ENCODE measurements at places on chromosomes 3 and 15. TPM values are rescaled to one million over a fixed set of nuclear protein-coding genes. Genes with fewer than 3 reads are reported as not detected.

DNA sequence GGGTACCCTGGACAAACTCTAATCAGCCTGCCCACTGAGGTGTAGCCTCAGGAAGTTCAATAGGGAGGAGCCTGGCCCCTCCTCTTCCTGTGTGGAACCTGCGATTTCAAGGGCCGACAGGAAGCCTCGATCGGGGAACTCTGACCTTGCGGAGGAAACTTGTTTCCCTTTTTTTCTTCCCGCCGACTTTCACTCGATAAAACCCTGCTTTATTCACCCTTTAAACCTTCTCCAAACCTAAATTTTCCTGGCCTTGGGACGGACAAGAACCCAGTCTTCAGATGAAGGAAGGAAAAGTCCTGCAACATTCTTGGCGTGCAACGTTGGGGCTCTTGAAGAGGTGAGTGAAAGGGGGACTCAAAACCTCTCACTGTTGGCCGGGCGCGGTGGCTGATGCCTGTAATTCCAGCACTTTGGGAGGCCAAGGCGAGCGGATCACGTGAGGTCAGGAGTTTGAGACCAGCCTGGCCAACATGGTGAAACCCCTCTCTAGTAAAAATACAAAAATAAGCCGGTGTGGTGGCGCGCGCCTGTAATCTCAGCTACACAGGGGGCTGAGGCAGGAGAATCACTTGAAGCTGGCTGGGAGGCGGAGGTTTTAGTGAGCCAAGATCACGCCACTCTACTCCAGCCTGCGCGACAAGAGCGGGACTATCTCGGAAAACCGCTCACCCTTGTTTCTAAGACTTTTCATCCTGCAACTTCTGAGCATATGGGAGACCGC lies 208.2 kb downstream of the ZNF385D start:
- no peak overlapping the region for H3K4me3 ChIP-seq
- no peaks in the 10 kb centered on the region for H3K27me3 ChIP-seq
- no peaks in the 10 kb centered on the region for H3K36me3 ChIP-seq
- DNase-seq = no peak
- no peak overlapping the region for H3K27ac ChIP-seq

DNA sequence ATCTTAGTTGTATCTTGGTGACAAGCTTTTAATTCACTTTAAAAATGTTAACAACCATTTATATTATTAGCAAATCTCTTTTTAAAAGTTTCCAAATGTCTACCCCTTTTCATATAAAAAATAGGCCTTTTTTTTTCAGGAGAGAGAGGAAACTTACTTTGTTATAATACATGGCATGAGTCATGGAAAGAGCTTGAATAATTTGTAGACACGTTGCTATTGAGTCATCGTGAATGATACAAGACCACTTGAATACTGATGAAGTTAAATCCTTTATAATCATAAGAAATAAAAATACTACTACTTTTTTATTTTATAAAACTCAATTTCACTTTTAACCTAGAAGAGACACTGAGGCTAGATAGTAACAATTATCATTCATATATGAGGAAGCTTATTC lies 70.3 kb upstream of the BBX start:
- no peak for DNase-seq
- H3K36me3 ChIP-seq = no peaks in the 10 kb centered on the region
- no peaks in the 10 kb centered on the region for H3K4me1 ChIP-seq
- H3K27me3 ChIP-seq = no peaks in the 10 kb centered on the region
- no peak overlapping the region for H3K4me3 ChIP-seq

DNA sequence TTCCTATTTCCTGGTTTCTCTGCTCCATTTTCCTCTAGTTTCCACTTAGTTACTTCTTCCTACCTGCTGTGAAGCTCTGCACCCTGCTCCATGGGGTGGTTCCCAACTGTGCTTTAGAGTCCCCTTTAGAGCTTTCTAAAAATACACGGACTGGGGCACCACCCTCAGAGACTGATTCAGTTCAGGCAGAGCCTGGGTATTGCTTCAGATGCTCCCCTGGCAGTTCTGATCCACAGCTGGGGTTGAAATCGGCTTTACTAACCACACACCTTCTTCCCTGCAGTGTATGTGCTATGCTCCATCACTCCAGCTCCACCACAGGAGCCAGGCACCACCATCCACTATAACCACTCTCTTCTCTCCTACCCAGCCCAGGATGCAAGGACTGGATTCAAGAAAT lies 12.6 kb downstream of the ANP32A start:
- H3K27ac ChIP-seq = no peak overlapping the region
- H3K36me3 ChIP-seq = peaks cover 10% of the 10 kb centered on the region
- peaks cover 72% of the 10 kb centered on the region for H3K4me1 ChIP-seq
- H3K4me3 ChIP-seq = no peak overlapping the region

DNA sequence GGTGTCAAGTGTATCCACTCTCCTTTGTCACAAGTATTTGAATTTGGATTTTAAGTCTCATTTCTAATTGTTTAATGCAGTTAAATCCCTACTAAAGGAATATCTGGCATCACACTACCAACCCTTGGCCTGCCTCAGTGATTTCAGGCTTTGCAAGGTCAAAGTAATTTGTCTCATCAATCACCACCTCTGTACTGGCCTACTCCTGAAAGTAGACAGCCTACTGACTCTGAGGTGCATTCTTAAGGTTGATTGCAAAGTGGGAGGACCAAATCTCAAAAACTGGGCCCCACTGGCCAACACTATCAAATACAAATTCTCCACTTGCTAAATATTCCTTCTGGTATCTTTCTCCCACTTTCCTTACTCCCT lies 851 bp upstream of the TEX55 start:
- H3K4me3 ChIP-seq = no peak overlapping the region
- DNase-seq = no peak
- no peak overlapping the region for H3K27ac ChIP-seq
- H3K27me3 ChIP-seq = no peaks in the 10 kb centered on the region
- no peaks in the 10 kb centered on the region for H3K4me1 ChIP-seq

RLBP1 gene
- not detected for polyA plus RNA-seq

DNA sequence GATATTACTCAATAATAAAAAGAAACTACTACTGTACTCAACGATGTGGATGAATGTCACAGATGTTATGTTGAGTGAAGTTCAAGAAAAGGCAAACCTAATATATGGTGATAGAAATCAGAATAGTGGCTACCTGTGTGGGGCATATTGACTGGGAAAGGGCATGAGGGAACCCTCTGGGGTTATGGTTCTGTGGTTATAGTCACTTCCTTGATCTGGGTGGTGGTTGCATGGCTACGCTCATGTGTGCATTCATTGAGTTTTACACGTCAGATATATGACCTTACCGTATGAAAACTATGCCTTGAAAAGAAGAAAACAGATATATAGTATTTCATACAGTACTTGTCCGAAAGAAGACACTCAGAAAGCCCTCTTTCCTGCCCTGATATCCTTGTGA lies 331.0 kb upstream of the LRRFIP2 start:
- H3K27ac ChIP-seq = no peak overlapping the region
- H3K4me1 ChIP-seq = no peaks in the 10 kb centered on the region
- no peak overlapping the region for H3K4me3 ChIP-seq

GRCh38 chr3:62955126-62955525 lies 79.9 kb upstream of the CADPS start:
- no peak overlapping the region for H3K4me3 ChIP-seq
- H3K27me3 ChIP-seq = no peaks in the 10 kb centered on the region
- DNase-seq = no peak
- H3K27ac ChIP-seq = no peak overlapping the region
- H3K4me1 ChIP-seq = no peaks in the 10 kb centered on the region
- H3K36me3 ChIP-seq = no peaks in the 10 kb centered on the region

DNA sequence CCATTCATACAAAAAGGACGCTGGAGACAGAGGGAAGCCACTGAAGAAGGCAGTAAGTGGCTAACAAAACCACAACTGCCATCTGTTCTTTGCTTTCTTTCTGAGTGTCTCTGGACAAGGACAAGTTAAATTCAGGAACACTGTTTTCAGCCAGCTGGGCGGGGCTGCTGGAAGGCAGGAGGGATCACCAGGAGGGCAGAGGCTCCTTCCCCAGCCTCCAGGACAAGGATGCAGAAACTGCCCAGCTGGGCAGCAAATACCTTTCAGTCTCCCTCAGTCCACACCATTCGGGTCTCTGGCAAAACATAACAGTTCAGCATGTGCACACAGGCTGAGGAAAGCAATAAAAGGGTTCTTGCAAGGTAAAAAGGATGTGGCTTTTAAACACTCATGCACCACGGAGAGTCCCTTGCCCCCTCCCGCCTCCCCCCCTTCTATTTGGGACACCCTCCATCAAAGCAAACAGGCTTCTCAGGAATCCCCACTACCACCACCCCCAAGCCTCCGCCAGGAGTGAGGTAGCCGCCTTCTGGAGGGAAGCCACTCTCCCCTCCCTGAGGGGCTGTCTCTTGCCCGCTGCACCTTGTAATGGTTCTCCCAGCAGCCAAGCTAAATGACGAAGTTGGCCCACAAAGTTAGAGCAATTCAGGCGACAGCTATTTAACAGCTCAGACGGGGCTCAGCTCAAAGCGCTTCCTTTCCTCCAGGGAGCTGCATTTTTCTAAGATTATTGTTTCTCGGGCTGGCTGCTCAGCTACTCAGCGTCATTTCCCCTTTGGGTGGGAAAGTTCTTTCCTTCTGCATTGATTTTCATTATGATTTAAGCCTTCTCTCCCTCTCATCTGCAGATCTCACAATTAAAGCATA lies 3.8 kb downstream of the HEG1 start:
- H3K4me1 ChIP-seq = peaks cover 47% of the 10 kb centered on the region
- peak; percentile 86 for DNase-seq
- H3K27me3 ChIP-seq = no peaks in the 10 kb centered on the region
- peak overlapping the region; percentile 55 for H3K27ac ChIP-seq

SLC7A14 gene
- not detected for polyA plus RNA-seq

DNA sequence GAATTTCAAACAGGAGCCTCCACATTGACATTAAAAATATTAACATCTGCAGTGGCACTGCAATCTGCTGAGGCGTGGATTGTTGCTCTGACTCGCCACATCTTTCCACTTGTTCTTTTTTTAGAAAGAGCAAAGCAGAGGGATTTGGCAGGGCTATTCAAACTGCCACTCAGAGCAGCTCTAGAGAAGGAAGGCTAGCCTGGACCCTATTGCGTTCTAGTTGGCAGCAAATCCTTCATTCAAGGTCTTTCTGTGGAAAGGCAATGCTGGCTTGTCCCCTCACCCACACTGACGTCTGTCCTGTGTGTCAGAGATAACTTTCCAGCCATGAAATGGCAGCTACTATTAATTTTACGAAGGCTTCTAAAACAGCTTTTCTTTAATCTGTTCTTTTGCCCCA lies 483.2 kb upstream of the SGO1 start:
- H3K27ac ChIP-seq = no peak overlapping the region
- H3K27me3 ChIP-seq = no peaks in the 10 kb centered on the region
- H3K36me3 ChIP-seq = no peaks in the 10 kb centered on the region
- H3K4me3 ChIP-seq = no peak overlapping the region

DNA sequence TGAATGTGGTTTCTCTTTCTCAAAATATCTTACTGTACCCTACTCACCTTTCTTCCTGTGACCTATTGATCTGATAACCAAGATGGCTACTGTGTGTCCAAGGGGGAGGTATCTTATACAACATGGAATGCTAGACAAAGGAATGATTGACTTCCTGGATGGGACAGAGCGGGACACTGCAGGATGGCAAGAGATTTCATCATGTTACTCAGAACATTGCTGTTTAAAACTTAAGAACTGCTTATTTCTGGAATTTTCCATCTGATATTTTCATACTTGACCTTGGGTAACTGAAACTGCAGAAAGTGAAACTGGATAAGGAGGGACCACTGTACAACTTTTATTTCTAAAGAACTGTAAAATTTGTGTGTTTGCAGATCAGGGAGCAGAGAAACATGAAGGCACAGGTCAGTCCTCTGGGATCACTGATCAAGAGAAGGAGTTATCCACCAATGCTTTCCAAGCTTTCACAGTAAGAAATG lies 18.5 kb downstream of the CNOT10 start:
- no peak for DNase-seq
- H3K27ac ChIP-seq = no peak overlapping the region
- no peaks in the 10 kb centered on the region for H3K36me3 ChIP-seq
- peaks cover 6% of the 10 kb centered on the region for H3K4me1 ChIP-seq
- H3K27me3 ChIP-seq = no peaks in the 10 kb centered on the region

DNA sequence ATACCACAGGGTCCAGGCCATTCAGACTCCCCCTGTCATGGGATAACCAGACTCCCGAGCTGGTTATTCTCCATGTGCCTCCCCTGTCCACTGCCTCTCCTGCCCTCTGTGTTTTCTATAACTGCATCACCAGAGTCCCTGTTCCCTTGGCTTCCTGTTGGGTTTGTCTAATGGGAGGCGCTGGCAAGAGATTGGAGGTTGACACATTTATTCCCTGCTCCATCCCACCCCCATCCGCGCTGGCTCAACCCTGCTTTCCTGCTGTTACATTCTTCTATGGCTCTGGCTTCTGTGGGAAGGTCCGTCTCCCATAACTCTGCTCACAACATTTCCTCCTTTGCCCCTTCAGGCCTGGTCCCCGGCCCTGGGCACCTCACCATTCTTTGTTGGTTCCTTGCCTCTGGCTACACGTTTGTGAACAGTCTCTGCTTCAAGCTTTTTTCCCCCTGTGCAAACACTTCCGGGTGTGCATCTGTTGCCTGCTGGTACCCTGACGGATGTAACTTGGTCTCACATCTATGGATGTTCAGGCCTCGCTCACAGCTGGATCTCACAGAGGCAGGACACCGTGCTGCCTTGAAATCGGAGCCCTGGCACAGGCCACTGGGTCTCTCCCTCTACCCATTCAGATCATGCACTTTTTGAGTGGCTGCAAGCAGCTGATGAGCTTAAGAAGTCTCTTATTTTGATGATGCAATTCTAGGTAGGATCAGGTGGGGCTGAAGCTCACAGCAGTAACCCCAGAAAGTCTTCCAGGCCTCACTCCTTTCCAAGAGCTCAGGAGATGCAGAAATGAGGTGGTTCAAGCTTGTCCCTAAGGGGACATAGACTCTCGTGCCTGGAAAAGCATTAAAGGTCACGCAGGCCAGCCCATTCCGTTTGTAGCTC lies 68.6 kb upstream of the ATP13A3 start:
- no peaks in the 10 kb centered on the region for H3K4me1 ChIP-seq
- H3K4me3 ChIP-seq = no peak overlapping the region
- no peak for DNase-seq
- no peaks in the 10 kb centered on the region for H3K36me3 ChIP-seq

GRCh38 chr3:94775746-94776145 lies 712.9 kb downstream of the NSUN3 start:
- H3K36me3 ChIP-seq = no peaks in the 10 kb centered on the region
- DNase-seq = no peak
- no peaks in the 10 kb centered on the region for H3K27me3 ChIP-seq

GRCh38 chr3:4730719-4731118 lies 237.6 kb downstream of the ITPR1 start:
- no peak overlapping the region for H3K4me3 ChIP-seq
- no peak overlapping the region for H3K27ac ChIP-seq
- H3K27me3 ChIP-seq = no peaks in the 10 kb centered on the region
- no peaks in the 10 kb centered on the region for H3K36me3 ChIP-seq

GRCh38 chr15:68192804-68193486 lies 12.2 kb downstream of the CALML4 start:
- no peak for DNase-seq
- H3K27me3 ChIP-seq = no peaks in the 10 kb centered on the region
- H3K27ac ChIP-seq = no peak overlapping the region
- H3K4me3 ChIP-seq = no peak overlapping the region
- H3K4me1 ChIP-seq = no peaks in the 10 kb centered on the region
- peaks cover 19% of the 10 kb centered on the region for H3K36me3 ChIP-seq

- no peaks in the 10 kb centered on the region for H3K36me3 ChIP-seq
- no peaks in the 10 kb centered on the region for H3K27me3 ChIP-seq
- no peak overlapping the region for H3K4me3 ChIP-seq
- no peak for DNase-seq
- no peaks in the 10 kb centered on the region for H3K4me1 ChIP-seq
- H3K27ac ChIP-seq = no peak overlapping the region
Observed at GRCh38 chr3:24017305-24017704, 72.2 kb downstream of the NR1D2 start.

GRCh38 chr3:188649521-188649920 lies 495.6 kb downstream of the LPP start:
- DNase-seq = no peak
- no peak overlapping the region for H3K27ac ChIP-seq
- no peaks in the 10 kb centered on the region for H3K4me1 ChIP-seq
- H3K36me3 ChIP-seq = no peaks in the 10 kb centered on the region
- H3K27me3 ChIP-seq = no peaks in the 10 kb centered on the region
